ENCODE measurements at places on chromosomes 3 and 15.

GRCh38 chr15:29376590-29376989 is 107.0 kb upstream of the NSMCE3 start:
- DNase-seq: no peak

DNA sequence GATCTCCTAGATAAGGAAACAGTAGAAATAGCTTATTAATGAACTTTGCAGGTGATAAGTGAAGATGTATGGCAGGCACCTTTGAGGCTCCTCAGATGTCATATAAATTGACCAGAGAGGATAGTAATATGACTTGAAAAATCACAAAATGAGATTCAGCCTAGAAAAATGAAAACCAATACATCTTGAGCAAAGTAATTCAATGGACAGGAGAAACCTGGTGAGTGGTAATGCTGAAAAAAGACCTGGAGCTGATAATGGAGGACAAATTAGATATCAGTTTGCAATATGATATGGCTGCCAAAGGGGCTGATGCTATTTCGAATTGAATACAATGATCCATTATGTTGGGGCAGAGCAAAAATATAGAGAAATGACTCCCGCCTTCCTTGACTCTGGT is 103.9 kb downstream of the LSAMP start:
- DNase-seq: no peak

DNA sequence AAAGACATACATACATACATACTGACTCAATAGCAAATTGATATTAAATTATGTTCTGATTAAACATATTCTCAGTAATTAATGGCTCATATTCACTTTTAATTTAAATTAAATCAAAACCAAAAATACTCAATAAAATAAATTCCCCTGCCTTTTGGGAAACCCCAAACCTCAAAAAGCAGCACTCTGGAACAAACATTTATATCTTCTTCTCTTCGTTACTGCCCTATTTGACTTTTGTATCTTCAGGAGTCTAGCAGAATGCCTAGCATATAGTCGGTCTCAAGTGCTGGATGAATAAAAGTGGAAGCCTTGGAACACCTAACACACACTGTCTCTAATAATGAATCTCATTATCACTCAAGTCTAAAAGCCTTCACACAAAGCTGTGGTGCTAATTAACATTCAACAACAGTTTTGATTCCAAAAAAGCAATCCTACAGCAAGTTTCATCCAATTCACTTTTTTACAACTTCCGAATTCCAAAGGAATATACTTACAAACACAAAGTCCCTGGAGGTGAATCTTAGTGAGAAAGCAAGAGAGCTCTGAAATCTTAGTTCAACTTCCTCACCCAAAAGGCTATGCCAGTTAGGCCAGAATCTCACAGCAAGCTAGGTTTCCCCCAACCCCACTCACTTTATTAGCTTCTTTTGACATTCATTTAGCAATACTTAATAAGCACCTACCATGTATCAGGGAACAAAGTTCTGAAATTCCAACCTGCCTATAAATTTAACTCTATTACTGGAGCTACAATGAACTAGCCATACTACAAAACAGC is 35.0 kb downstream of the GSK3B start:
- no peak for DNase-seq

GRCh38 chr15:48406266-48406891 is 75.2 kb downstream of the DUT start:
- DNase-seq: no peak

DNA sequence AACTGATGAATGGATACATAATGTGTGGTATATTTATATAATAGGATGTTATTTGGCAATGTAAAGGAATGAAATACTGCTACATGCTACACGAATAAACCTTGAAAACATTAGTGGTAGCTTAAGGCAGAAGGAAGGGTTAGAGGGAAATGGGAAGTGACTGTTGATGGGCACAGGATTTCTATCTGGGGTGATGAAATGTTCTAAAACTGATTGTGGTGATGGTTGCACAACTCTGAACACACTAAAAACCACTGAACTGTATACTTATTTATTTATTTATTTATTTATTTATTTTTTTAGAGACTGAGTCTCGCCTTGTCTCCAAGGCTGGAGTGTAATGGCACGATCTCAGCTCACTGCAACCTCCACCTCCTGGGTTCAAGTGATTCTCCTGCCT is 24.8 kb upstream of the SHISA5 start:
- DNase-seq: no peak

DNA sequence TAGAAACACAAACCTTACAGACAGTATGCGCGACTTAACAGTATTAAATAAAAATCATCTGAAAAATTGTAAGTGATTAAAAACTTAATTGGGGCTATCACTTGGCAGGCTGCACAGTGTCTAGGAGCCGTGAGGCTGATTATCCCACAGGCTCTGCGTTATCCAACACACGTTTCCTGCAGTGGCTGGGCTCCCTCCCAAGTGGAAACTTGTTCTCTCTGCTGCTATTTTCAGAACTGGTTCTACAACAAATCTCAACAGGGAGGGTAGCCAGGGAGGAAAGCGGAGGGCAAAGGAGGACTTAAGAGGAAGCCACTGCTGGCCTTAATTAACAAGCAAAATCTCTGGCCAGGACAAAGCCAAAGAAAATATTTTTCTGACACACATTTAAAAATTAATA is 555.2 kb downstream of the MAGI1 start:
- no peak for DNase-seq

DNA sequence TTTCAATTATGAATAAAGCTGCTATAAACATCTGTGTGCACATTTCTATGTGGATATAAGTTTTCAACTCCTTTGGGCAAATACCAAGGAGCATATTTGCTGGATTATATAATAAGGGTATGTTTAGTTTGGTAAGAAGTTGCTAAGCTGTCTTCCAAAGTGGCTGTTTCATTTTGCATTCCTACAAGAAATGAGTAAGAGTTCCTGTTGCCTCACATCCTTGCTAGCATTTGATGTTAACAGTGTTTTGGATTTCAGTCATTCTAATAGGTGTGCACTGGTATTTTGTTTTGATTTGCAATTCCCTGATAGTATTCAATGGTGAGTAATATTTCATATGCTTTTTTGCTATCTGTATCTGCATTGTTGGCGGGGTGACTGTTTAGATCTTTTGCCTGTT is 120.7 kb upstream of the MDFIC2 start:
- DNase-seq: no peak
